HEK293T (cell line): ENCODE measurements at places on chromosomes 7 and 10.

- no peak for DNase-seq
Measured at GRCh38 chr10:16992611-16993119, 136.9 kb downstream of the CUBN start.

GRCh38 chr10:124227988-124228387 lies 134.6 kb upstream of the CHST15 start:
- no peak for DNase-seq

DNA sequence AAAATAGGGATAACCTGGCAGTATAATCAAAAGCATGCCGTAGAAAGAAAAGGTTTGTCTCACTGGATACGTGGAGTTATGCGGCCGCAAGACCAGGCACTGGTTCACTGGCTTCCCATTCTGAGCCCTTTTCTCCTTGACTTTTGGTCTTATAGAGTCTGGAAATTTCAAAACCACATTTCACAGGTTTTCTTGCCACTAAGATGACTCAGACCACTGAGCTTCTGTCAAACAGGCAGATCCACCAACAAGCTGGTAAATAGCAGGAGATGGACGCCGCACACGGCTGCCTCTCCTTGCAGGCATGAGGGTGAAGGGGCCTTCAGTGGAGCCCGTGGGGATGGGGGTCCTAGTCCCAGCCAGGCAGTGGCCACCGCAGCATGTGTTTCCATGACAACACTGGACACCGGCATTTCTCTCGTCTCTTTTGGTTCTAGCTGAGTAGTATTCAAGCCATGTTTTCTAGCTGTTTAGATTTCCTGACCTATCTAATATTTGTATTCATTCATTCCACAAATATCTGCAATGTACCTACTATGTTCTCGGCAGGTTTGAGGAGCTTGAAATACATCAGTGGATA lies 55.5 kb downstream of the KLF6 start:
- no peak for DNase-seq

GRCh38 chr10:101303087-101303703 lies 50.8 kb upstream of the BTRC start:
- DNase-seq = no peak

DNA sequence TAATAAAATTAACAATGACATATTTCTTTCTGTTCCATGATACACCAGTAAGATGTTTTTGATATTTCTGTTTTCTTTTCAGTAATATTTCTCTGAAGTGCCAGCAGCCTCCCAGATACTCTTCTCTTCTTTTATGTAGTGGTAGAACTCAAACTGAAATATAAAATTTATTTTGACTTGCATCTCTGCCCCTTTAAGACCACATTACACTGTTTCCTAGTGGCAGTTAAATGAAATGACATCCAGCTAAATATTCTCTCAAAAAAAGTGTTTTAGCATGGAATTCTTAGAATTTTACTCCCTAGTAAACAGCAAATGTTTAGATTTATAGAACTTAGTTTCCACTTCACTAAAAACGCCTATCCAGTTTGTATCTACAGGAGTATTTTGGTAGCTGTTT lies 237.2 kb upstream of the MTPN start:
- no peak for DNase-seq

- no peak for DNase-seq
Measured at GRCh38 chr7:158532093-158532627, 55.5 kb downstream of the PTPRN2 start.

DNA sequence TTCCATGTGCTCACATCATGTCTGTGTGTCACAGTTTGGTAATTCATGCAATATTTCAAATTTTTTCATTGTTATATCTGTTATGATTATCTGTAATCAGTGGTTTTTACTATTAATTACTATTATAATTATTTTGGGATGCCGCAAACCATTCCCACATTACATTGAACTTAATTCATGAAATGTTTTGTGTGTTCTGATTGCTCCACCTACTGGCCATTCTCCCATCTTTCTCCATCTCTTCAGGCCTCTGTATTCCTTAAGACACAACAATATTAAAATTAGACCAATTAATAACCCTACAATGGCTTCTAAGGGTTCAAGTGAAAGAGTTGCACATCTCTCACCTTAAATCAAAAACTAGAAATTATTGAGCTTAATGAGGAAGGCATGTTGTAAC lies 398.5 kb downstream of the PCDH15 start:
- no peak for DNase-seq

- no peak for DNase-seq
Measured at GRCh38 chr10:48235501-48235900, 39.0 kb downstream of the FRMPD2 start.

DNA sequence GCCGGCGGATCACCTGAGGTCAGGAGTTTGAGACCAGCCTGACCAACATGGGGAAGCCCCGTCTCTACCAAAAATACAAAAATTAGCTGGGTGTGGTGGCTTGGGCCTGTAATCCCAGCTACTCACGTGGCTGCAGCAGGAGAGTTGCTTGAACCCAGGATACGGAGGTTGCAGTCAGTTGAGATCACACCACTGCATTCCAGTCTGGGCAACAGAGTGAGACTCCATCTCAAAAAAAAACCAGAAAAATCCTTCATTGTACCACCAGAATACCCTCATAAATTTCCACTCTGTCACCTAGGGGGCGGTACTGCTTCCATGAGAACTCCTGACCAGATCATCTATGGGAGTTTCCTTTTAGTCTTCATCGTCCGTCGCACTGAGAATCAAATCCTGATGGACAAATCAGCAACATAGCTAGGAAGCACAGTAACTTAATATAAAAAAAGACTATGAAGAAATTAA lies 225.8 kb upstream of the KLF14 start:
- peak; percentile 45 for DNase-seq

GRCh38 chr7:31443457-31443856 lies 70.4 kb upstream of the ITPRID1 start:
- peak; percentile 58 for DNase-seq

DNA sequence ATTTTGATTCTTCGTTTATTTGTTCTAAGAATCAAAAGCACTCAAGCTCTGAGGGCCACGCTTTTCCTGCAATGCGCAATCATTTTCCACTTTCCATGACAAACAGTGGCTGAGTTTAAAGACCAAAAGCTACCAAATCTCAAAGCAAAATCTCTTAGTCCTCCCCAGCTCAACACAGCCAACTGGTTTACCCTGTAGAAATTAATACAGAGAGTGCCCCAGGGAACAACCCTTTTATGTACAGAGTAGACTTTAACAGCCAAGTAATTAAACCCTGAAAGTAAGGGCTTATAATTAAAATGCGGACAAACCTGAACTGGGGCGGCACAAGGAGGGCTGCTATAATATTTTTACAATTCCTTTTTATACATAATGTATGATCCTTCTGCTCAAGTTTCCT lies 53.2 kb downstream of the FAM53B start:
- DNase-seq = no peak

DNA sequence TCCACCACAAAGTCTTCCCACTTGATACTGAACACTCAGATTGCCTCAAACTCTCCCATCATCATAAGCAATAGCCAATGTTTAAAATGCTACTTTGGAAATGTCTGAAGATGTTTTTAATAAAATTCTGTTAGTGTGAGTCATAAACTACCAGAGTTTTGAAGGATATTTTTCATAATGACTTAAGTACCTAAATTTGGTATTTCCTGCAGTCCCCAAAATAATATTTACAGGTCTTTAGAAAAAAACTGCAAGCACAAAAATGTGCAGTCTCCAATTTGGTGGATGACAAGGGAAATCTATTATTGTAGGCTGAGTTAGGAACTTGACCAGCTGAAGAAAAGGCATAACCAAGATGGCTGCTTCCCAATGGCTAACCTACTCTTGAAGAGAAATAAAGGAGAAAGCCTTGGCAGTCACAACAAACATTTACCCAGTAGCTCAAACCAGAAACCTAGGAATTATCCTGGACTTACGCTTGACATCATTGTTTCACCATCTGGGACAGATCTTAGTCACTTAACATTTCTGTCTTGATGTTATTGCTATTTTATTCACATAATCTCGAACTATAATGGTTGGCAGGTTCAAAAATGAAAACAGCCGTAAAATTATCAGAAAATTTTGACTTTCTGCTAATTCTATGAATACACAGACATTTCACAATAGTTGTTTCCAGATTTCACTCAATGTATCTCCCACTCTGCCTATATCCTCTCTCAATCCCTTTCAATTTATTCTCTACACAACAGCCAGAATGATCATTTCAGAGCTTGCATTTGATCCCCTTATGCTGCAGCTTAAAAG lies 111.2 kb upstream of the STEAP1B start:
- DNase-seq = no peak

DNA sequence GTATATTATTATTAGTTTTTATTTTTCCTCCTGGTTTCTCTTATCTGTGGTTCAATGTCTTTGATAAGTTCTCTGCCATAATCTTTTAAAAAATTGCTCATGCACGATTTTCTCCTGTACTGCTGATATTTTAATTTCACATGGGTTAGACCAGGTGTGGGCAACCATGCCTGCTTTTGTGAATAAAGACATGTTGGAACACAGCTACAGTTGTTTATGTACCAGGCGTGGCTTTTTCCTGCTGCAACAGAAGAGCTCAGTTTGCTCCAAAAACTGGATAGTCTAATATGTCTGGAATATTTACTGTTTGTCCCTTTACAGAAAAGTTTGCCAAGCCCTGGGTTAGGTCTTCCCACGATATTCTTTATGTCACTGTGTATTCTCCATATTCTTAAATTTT lies 105.2 kb downstream of the VWC2 start:
- no peak for DNase-seq

DNA sequence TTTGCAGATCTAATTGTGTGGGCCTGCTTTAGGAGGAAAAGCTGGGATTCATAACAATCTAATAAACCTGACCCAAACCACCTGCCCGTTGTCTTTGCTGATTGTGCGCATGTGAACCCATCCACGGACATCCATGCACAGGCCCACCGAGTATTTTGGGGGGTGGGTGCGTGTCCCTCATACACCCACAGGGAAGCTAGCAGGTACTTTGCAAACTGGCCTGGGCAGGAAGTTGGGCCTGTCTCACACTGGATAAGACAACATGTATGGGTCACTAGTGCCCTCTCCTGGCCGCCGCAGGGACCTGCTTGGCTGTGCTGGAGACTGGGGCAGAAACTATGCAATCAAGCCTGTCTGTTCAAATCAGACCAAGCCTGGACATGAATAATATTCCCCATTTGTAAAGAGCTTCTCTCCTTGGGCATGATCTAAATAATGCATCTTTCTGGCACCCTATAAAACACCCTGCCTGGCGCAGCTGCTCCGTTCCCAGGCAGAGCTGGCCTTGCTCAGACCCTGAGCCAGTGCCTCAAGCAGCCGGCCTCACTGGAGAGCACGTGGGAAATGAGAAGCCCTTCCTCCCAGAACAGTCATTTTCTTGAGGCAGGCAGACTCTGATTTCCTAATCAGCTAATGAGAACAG lies 15.8 kb downstream of the ECHDC3 start:
- DNase-seq = peak; percentile 85

- no peak for DNase-seq
Measured at GRCh38 chr10:86690657-86691084, 22.4 kb downstream of the LDB3 start.

DNA sequence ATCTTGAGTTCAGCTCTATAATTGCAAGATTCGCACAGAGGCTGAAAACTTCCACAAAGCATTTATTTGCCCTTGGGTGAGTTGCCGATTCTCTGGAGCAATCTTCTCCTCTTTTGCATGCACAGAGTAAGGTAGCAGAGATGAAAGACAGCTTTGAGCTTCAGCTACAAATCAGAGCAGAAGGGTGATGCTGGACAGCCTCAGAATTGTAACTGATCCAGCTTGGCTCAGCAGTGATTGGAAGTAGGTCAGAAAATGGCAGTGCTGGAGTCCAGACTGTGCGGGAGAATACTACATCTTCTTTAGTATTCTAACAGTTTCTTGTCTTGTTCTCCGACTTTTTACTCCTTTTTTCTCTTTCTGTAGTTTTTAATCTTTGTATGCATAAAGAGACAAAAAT lies 55.4 kb upstream of the CDC14C start:
- no peak for DNase-seq

DNA sequence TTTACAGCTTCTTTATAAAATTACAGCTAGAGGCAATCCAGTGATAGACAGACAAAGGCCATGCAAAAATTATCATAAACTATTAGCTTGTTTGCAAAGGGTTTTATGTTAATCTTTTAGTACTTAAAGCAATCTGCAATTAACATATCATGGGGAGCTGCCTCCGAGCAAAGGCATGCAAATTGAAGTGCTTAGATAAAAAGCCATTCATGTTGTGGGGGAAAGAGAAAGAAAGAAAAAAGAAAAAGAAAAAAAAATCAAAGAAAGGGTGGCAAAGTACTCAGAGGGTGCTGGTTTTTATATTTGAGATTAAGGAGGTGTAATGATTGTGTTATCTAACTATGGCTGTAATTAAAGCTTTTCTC lies 799.5 kb downstream of the LRMDA start:
- no peak for DNase-seq

- DNase-seq = no peak
Measured at GRCh38 chr7:39605087-39605486, 18.3 kb upstream of the RALA start.

DNA sequence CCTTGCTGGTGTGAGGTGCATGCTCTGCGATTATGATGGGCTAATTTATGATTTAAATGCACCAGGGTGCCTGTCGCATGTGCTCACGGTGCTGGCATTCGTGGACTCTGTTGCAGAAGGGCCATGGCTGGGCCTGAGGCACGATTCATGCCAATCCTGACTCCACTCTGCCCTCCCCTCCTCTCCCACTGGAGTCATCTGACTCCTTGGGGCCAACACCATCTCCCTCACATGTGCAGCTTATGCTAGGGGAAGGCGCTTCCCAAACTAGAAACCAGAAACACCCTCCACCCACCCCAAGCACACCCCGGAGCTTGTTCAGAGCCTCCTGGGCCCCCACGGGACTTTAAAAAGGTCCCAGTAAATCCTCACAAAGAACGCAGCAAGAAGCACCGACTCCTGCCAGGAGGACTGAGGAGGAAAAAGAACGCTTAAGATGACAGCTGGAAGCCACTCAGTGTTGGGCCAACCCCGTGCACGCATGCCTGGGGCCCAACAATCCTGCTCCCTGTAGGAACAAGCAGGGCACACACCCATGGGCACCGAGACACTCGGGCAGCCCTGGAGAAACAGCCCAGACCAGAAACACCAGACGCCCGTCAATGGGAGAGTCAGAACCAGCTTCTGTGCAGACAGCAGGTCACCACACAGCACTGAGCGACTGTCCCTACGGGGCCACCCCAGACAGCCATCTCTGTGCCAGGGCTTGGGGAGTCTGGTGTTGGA lies 14.1 kb downstream of the BRI3 start:
- DNase-seq = no peak

- no peak for DNase-seq
Measured at GRCh38 chr7:96329241-96329640, 7.3 kb upstream of the SLC25A13 start.

GRCh38 chr10:6300106-6300783 lies 97.5 kb downstream of the PFKFB3 start:
- no peak for DNase-seq

DNA sequence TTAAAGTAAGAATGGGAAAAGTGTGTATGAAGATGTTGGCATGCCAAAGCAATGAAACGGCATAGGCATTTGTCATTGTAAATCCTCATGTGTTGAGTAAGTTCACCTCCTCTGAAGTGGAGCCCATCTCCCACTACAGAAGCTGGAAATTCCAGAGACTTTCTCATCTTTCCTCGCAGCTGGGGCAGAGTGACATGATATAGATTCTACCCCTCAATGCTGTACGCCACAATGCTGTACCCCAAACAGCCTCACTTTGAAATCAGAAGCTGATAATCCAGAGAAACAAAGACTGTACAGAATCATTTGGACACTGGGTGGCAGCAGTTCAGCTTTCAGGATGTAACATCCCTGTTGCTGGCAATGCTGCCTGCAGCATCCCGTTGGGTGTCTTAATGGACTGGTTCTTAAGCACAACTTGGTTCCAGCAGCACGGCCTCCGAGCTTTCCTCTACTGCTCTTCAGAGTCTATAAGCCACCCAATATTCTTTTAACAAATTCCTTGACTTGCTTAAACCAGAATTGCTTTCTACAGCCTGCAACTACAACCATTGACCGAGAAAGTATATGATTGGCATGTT lies 18.8 kb downstream of the ZC3HAV1L start:
- peak; percentile 90 for DNase-seq
